ENCODE measurements at places on chromosomes 12 and 14.

GRCh38 chr14:34718750-34719304 is 4.4 kb upstream of the CFL2 start:
- DNase-seq: no peak

GRCh38 chr14:71181215-71182003 is 274.1 kb downstream of the PCNX1 start:
- no peak for DNase-seq

- no peak for DNase-seq
Observed at GRCh38 chr14:58787592-58787991, 149.8 kb downstream of the DACT1 start.

DNA sequence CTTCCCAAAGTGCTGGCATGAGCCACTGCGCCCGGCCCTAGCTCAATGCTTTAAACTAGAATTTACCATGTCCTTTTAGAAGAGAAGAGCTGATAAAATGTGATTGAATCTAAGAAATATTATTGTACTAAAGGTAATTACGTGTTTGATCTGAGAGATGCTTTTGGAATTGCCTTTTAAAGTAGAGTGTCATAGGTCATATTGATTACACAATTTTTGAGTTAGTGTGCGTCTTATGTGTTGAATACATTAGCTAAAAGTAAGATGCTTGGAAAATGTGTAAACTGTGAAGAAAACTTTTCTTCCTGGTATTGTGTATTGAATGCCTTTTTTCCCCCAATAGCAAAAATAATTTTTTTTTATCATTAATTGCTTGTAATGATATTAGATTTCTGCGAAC is 41.7 kb downstream of the MIA2 start:
- no peak for DNase-seq

DNA sequence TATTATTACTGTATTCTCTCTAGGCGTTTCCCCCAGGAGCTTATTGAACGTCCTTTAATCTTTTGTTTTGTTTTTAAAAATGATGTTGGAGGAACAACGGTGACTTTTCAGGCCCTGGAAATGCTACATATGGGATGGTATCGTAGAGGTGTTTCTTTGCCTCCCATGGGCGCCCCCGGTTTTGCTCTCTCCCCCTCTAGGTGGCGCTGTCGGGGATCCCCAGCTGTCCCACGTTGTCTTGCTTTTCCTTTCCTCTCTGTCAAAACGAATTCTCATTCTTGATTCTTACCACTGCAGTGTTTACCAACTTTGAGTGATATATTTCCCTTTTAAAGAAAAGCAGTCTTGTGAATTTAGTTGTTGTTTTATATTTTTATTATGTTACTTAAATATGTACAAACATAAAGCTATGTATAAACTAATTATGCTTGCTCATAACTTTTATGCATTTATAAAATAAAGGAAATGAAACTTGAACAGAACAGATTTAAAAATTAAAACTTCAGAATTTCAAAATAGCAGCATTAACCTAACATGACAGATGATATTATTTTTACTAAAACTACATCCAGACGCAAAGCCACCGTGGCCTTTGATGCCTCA is 171.9 kb downstream of the RGS6 start:
- peak; percentile 20 for DNase-seq

DNA sequence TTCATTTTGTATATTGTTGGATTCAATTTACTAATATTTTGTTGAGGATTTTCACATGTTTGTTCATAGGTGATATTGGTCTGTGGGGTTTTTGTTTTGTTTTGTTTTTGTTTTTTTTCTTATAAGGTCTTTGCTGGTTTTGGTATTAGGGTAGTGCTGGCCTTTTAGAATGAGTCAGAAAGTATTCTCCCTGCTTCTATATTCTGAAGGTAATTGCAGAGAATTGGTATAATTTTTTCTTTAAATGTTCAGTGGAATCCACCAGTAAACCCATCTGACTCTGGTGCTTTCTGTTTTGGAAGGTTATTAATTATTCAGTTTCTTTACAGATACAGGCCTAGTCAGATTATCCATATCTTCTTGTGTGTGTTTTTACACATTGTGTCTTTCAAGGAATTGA is 8.9 kb downstream of the TOGARAM1 start:
- no peak for DNase-seq

- DNase-seq: no peak
Observed at GRCh38 chr12:18551701-18552100, 186.1 kb downstream of the PLCZ1 start.

DNA sequence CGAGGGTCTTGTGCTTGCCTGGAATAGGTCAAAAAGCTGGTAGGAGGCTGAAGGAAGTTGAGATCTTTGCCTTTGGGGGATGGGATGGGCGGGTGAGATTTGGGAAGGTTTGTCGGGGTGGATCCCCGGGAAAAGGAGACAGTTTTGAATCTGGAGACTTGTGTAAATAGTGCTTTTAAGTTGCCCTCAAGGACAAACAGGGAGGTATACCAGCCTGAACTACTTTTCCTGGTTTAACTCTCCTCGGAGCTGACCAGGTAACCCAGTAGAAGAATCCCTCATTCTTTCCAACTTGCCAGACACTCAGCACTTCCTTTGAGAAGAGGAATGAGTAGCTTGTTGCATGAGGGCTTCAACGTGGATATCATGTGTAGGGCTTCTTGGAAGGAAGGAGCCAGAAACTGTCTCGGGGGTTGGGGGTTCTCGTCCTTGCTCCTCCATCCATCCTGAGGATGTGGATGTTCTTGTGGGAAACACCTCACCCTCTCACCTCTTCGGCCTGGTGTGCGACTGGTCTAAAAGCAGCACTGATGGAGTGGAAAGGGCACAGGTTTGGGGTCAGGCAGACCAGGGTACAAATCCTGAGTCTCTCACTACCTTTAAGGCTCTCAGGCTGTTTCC is 1.9 kb downstream of the TEAD4 start:
- no peak for DNase-seq

GRCh38 chr12:126830778-126831680 is 1435.9 kb upstream of the TMEM132C start:
- DNase-seq: no peak

- DNase-seq: no peak
Observed at GRCh38 chr14:24377657-24378056, 9.7 kb downstream of the NFATC4 start.

DNA sequence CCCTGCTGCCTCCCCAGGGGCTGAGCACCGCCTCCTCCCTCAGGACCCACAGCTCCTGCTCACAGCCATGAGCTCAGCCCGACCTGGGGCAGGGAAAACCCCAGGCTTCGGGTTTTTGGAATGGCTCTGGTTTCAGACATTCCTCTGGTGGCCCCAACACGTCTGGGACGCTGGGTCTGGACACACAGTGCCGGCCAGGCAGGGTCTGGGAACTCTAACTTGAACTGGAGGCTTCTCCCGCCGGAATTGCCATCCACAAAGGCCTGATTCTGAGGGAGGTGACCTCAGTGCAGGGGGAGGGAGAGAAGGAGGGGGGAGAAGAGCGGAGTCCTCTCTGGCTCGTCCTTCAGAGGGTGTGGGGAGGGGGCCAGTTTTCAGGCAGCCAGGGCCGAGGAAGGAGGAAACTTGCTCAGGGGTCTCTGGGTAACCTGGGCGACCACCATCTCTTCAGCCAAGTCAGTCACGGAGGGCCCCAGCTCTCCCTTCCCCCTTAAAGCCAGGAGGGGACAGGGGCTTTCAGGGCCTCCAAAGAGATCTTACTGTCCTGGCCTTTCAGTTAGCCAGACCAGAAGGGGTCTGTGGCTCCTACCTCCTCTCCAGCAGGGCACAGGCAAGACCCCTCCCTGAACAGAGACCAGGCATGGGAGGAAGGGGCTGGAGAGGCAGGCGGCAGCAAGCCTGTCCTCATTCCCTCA is 19.4 kb downstream of the NCKAP5L start:
- no peak for DNase-seq

GRCh38 chr14:51776102-51776894 is 84.1 kb upstream of the GNG2 start:
- DNase-seq: peak; percentile 20

GRCh38 chr14:104877806-104878550 is 12.9 kb downstream of the CEP170B start:
- no peak for DNase-seq

DNA sequence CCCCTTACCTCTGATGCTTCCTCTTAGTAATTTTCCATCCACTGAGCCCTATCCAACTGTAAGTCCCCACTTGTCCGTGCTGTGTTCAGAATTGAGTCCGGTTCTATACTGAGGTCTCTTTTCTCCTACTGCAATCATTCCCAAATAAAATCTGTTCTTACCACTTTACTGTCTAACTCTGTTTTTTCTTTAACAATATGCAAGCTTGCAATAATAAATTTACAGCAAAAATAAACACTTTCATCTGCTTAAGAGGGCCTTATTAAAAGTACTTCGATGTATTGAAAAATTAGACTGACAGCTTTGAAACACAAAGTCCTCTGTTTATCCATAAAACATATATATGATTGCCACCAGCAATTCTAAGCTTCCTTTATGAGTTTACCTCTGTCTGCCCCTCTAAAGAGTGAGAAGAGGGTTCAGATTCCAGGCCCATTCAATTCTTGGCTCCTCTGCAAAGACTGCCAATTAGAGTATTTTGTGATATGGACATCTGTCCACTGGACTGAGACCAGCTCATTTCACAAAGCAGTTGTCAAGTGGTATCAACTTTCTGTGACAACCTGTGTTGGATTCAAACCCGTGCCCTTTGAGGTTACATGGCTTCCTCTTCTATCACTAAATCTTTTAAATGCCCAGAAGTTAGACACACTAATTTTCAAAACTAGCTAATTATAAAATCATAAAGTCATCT is 39.9 kb upstream of the G2E3 start:
- DNase-seq: no peak

DNA sequence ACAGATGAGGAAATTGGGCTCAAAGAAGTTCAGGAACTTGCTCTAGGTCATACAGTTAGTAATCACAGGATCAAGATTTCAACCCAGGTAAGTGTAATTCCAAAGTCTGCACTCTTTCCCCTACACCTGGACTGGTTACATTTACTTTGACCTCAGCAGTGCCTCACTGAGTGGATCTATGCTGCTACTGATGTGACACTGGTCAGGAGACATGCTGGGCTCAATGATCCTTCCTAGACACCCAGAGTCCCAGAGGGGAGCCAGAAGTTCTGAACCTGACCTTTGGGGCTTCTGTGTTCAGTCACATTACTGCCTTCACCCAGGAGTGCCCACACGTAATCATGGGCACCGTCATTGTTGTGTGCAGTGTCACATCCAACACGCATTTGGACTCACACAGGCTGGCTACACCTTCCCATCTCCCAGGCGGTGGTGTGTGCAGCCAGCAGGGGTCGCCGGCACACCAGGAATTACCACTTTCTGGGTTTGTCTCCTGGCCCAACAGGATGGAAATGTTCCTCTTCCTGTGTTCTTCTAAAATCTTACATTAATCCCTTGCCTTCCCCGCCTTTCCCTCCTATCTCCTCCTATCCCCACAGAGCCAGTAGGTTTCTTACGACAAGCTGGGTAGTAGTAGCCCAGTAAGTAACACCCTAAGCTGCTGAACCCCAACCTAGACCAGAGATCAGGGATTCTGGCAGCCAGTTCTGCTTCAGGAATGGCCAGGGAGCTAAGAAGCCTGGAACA is 25.6 kb downstream of the CALCOCO1 start:
- peak; percentile 74 for DNase-seq

DNA sequence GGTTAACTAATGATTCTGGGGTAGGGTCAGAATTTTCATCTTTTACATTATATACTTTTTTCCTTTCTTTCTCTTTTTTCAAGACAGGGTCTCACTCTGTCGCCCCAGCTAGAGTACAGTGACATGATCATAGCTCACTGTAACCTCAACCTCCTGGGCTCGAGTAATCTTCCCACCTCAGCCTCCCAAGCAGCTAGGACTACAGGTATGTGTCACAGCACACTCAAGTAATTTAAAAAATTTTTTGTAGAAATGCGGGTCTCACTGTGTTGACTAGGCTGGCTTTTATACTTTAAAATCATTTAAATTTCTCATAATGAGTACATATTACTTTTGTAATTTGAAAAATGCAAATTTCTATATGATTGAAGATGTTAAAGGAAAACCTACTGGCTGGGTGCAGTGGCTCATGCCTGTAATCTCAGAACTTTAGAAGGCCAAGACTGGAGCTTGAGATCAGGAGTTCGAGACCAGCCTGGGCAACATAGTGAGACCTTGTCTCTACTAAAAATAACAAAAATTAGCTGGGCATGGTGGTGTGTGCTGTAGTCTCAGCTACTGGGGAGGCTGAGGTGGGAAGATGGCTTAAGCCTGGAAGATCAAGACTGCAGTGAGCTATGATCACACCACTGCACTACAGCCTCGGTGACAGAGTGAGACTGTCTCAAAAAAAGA is 25.7 kb downstream of the R3HDM2 start:
- DNase-seq: no peak

GRCh38 chr14:104240434-104241157 is 102.2 kb downstream of the KIF26A start:
- DNase-seq: no peak

DNA sequence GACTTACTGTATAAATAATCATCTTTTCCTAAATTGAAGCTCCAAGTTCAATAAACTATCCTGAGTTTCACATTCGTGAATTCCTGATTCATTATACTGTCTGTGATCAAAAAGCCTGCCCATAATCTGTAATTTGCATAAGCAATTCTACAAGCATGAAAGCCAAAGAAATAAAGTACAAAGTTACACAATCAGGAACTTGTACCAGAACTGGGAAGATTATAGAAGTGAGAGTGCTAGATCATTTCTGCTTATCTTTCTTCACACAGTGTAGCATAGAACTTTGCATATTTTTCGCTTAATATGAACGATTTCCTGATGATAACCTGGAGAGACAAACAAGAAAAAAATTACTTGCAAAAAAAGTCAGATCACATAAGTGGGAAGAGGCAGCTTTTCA is 308.2 kb downstream of the C12orf50 start:
- DNase-seq: no peak

GRCh38 chr14:90675399-90675798 is 140.8 kb downstream of the TTC7B start:
- DNase-seq: no peak

GRCh38 chr14:67971627-67972625 is 152.3 kb downstream of the RAD51B start:
- DNase-seq: no peak

DNA sequence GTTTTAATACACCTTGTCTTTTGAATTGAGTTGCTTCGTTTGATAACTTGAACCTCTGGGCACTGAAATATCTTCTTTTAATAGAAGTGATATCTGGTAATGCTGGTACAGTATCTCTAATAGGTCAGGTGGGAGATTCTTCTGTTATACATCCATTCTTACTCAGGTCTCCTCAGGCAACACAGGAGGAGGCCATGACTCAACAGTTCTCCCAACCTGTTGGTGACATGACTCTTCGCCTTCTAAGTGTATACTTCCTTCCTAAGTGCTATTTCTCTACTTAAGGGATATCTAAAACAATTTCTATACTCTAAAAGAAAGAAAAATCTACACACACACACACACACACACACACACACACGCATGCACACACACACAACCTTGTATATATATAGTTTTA is 509.1 kb downstream of the PCNX1 start:
- DNase-seq: no peak

GRCh38 chr12:130835011-130835410 is 4.0 kb downstream of the STX2 start:
- DNase-seq: no peak

DNA sequence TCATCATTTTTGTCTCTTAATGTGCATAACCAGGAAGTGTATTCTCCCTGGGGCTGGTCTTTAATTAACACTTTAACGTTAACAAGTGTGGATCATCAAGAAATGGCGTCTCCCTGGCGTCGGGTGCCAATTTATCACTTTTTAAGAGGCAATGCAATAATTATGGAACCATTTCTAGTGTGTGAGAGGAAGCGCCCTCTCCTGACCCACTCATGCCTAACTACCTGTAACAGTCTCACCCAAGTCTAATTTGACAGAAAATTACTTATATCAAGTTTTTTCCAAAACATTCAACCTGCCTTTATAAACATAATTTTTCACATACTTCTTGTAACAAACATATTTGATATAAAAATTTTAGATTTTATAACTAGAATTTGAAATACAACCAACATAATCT is 905.3 kb upstream of the MDGA2 start:
- DNase-seq: no peak
